ENCODE measurements at places on chromosomes 2 and 18.

GRCh38 chr2:159275111-159275510, 11.4 kb downstream of the WDSUB1 start:
- no peak for DNase-seq

DNA sequence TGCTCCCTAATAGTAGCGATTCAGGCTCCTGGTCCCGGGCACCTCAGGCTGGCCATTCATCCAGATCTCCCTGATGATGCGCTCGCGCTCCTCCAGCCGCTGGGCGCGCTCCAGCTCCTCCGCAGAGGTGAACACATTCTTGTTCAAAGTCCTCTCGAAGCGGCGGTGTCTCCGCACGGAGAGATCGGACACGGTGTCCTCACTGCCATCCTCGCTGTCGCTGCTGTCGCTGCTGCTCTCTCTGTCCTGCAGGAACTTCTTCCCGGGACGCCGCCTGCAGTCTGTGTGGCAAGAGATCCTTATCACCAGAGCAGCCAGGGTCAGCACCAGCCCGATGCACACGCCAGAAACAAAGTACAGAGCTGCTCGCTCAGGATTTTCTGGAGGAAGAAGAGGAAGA, 67.5 kb downstream of the EVA1A start:
- no peak for DNase-seq

DNA sequence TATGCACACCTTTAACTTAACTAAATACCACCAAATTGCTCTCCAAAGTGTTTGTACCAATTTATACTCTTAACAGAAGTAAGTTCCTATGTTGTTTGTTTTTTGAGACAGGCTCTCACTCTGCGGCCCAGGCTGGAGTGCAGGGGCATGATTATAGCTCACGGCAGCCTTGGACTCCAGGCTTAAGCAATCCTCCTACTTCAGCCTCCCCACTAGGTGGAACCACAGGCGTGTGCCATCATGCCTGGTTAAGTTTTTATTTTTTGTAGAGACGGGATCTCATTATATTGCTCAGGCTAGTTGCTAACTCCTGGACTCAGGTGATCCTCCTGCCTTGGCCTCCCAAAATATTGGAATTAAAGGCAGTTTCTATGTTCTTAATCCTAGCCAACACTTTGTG, 13.1 kb upstream of the NAB1 start:
- DNase-seq = no peak

DNA sequence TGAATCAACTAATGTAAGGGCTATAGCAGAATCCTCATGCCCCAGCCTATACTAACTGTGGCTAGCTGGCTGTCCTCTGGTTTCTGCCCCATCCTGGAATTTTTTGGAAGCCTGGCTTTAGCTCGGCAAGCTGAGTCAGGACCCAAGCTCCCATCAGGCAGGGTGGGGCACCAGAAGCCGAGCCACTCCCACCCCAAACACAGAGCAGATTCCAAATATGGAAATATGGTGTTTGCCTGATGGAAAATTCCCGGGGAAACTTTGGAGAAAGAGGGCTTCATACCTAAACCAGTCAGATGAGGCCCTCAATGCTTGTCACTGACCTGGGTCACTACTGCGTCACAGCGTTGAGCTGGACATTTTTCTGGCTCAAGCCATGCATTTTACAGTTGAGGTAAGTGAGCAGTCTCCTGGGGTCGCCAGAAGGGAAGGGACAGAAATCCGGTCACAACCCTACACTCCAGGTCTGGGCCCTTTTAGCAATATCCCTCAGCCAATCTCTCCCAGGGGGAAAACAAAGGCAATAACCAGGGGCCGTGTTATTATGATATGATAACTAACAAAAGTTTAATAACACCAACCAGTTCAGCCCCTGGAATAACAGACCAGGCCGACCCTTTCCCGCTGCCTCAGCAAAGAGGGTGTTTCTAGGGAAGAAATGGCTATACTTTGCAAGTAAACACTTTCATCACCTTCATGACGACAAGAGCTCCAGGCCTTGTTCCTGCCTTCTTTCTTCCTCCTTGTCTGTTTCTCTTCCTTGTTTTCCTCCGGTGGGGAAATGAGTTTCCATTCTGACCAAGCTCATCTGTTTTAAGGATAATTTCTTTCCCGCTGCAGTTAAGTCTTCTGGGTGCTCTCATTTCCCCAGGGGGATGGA, 37.7 kb downstream of the PSD4 start:
- peak; percentile 74 for DNase-seq

- DNase-seq = no peak
Observed at GRCh38 chr2:160085662-160086061, 23.2 kb upstream of the PLA2R1 start.

GRCh38 chr2:85248773-85249509, 78.8 kb downstream of the TGOLN2 start:
- peak; percentile 86 for DNase-seq

DNA sequence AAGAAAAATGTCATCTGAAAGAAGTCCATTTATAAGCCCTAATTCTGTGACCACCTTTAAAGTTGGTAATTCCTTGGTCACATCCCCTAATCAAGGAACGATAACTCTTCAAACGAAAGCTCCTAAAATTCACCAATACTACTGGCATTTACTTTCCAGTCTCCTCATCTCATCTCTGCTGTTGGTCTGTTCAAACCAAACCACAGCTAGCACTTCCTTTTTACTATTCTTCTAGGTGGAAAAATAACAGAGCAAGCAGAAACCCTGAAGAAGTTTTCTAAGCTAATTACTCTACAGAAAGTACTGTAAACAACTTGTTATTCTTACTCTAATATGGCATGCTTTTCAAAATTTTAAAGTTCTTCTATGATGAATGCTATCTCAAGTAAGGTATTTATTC, 21.6 kb downstream of the TIA1 start:
- no peak for DNase-seq

- peak; percentile 71 for DNase-seq
Observed at GRCh38 chr18:44887227-44887631, 206.5 kb downstream of the SETBP1 start.

DNA sequence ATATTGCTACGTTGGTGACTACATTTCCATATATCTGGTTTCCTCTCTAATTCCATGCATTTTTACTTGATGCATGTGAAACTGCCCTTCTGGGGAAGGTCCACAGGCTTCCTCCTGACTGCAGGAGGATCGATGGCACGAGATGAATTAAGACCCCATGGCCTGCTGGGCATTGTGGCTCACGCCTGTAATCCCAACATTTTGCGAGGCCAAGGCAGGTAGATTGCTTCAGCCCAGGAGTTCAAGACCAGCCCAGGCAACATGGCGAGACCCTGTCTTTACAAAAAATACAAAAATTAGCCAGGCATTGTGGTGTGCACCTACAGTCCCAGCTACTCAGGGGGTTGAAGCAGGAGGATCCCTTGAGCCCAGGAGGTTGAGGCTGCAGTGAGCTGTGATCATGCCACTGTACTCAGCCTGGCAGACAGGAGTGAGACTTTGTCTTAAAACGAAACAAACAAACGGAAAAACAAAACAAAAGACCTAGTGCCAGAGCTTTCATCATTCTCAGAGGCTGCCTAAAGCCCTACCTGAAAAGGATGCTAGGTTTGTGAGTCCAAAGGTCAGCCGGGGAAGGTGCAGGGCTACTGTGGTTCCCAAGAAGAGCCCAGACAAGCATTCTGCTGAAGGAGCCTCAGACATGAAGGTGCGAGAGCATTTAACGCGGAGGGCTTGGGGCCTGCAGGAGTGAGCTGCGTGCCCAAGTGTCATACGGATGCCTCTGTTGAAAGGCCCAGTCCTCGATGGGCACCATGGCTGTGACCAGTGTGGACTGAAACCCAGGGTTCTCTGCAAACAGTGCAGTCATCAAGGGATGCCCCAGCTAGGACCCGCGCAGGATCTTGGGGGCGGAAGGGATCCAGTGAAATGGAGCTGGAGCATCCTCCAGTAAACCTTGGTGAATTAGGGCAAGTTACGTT, 21.6 kb downstream of the GPR55 start:
- DNase-seq = no peak

- DNase-seq = no peak
Observed at GRCh38 chr2:86464652-86465051, 23.5 kb downstream of the KDM3A start.

- no peak for DNase-seq
Observed at GRCh38 chr2:46135958-46136357, 161.2 kb upstream of the EPAS1 start.

DNA sequence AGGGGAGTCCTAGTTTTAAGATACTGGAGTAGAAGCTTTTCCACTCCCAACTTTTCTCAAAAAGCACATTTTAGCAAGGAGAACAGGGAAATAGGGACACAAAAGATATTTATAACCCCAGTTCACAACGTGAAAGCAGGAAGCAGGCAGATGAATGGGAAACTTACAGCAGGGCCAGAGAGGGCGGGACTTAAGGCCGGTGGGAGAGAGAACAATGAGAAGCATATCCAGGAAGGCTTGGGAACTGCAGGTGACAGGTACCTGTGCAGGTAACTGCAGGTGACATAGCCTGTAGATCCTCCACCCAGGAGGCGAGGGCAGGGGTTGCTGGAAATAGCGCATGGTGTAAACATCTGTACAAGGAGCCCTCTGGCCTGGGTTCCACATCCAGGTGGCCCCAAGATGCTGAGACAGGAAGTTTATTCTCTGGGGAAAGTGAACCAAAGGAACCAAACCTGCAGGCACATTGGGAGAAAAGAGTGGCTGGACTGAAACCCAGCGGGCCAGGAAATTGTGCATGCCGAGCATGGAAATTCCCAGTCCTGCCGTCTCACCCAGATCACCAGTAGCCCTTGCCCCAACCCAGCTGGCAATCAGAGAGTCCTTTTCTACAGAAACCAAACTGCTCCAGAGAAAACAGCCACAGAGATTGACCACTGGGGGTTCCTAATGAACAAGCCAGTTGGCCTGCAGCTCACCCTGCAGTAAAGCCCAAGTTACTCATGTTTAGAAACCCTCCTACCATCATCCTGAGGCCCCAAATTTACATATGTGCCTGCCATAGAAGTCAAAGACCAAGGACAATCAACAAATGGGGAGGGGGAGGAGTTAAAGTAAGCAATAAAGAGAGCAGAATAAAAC, 24.3 kb upstream of the COL6A3 start:
- no peak for DNase-seq

GRCh38 chr2:154243685-154244084, 372.0 kb downstream of the GALNT13 start:
- no peak for DNase-seq

DNA sequence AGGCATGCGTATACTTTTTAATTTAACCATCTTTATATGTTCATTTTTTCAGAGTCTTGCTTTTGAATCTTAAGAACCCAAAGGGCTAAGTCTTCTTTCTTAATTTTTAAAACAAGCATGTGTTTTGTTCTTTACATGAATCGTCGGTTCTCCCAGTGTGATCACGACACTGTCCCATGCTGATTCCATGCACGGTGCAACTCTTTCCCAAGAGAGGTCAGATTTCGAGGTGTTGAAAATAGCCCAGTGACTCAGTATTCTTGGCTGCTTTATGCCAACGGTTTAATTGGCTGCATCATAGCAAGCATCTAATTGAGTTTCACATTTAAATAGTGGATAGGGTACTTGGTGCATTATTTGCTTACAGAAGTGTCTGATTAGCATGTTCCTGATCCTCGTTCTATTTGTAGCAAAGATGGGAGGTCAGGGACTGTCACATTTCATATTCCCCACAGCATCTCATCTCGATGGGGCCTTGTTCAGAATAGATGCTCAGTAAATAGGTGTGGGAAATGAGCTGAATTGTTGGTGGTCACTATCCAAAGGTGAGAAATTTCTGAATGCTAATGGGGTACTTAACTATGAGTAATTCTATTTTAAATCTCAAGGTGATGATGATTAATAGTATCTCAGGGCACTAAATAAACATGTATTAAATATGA, 2.8 kb downstream of the NPAS2 start:
- peak; percentile 18 for DNase-seq

- peak; percentile 60 for DNase-seq
Observed at GRCh38 chr2:188410504-188411235, 119.0 kb downstream of the GULP1 start.

DNA sequence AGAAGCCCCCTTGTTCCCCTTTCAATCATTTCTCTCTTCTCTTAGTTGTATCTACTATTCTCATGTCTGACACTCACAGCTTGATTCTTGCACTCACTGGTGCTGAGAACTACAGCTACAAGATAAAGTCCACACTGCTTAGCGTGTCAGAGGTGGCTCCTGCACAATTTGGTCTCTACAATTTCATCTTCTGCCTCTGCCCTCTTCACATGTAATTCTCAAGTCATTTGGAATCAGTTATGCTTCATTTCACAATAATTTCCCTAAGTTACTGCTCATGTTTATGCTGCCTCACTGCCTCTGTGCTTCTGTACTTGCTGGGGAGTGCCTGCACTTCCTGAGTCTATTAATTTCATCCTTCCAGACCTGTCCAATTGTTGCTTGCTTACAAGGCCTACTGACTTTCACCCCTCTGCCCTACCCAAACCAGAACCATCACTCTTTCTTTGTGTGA, 11.6 kb upstream of the NAB1 start:
- no peak for DNase-seq

GRCh38 chr2:38661306-38661705, 4.6 kb upstream of the GALM start:
- DNase-seq = no peak

- peak; percentile 23 for DNase-seq
Observed at GRCh38 chr2:170929686-170930050, 615 bp downstream of the GORASP2 start.

DNA sequence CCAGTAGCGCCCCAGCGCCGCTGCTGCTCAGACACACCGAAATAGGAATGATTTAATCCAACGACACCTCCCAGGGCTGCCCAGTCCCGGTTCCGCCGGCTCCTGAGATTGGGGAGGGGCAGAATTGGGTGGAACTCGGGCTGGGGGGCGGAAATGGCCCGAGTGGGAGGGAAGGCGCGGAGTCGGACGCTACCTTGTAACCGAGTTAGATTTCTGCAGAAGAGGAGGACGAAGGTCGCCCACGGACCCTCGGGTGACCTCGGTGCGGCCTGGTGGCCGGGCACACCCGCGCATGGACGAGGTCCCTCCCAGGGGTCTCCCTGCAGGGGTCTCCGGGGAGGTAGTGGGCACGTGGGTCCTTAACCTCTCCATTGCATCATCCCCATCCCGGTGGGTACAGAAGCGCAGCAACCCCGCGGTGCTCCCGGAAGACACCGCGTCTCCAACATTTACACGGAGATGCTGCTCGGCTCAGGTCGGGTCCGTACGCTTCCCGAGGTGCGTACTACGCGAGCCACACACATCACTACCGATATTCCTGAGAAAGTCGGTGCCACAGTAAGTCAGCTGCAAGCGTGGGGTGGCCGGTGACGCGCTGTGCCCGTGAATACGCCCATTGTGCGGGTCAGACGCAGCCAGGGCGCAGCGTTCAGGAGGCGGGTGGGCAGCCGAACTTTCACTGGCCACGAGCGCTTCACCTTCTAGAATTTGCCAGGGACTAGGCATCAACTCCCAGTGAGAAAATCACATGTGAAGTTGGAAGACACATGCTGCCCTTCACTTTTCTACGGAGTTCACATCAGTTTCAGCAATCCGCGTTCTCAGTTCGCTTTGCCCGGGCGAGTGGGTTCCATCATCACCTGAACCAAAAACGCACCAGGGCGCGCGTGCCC, 3.0 kb downstream of the ZNF516 start:
- DNase-seq = peak; percentile 30

DNA sequence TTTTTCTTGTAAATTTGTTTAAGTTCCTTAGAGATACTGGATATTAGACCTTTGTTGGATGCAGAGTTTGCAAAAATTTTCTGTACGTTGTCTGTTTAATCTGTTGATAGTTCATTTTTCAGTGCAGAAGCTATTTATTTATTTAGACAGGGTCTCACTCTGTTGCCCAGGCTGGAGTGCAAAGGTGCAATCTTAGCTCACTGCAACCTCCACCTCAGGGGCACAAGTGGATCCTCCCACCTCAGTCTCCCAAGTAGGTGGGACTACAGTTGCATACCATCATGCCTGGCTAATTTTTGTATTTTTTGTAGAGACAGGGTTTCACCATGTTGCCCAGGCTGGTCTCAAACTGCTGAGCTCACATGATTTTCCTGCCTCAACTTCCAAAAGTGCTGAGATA, 568.2 kb upstream of the REG3G start:
- no peak for DNase-seq

- DNase-seq = no peak
Observed at GRCh38 chr2:226463154-226463553, 336.5 kb downstream of the IRS1 start.

Measured in HT1080 (cell line).